ENCODE measurements at places on chromosomes 6 and 20.

- no peaks in the 10 kb centered on the region for H3K27me3 ChIP-seq
- H3K27ac ChIP-seq = no peak overlapping the region
- H3K4me1 ChIP-seq = peaks cover 15% of the 10 kb centered on the region
- DNase-seq = no peak
These were observed 111.0 kb upstream of the TMEM170B start for GRCh38 chr6:11426571-11426970.

- H3K27me3 ChIP-seq = no peaks in the 10 kb centered on the region
- peaks cover 8% of the 10 kb centered on the region for H3K4me1 ChIP-seq
- H3K36me3 ChIP-seq = no peaks in the 10 kb centered on the region
- H3K27ac ChIP-seq = no peak overlapping the region
- H3K4me3 ChIP-seq = no peak overlapping the region
These were observed 139.9 kb upstream of the SLC22A23 start for GRCh38 chr6:3596766-3597165.

- H3K4me3 ChIP-seq = no peak overlapping the region
- no peak overlapping the region for H3K27ac ChIP-seq
- H3K36me3 ChIP-seq = no peaks in the 10 kb centered on the region
- DNase-seq = no peak
- no peaks in the 10 kb centered on the region for H3K27me3 ChIP-seq
These were observed 932.9 kb downstream of the QKI start for GRCh38 chr6:164347455-164347854.

GRCh38 chr6:16228709-16229665 lies 9.4 kb upstream of the GMPR start:
- no peak for DNase-seq
- no peaks in the 10 kb centered on the region for H3K36me3 ChIP-seq
- no peaks in the 10 kb centered on the region for H3K27me3 ChIP-seq
- no peak overlapping the region for H3K4me3 ChIP-seq
- H3K27ac ChIP-seq = no peak overlapping the region

DNA sequence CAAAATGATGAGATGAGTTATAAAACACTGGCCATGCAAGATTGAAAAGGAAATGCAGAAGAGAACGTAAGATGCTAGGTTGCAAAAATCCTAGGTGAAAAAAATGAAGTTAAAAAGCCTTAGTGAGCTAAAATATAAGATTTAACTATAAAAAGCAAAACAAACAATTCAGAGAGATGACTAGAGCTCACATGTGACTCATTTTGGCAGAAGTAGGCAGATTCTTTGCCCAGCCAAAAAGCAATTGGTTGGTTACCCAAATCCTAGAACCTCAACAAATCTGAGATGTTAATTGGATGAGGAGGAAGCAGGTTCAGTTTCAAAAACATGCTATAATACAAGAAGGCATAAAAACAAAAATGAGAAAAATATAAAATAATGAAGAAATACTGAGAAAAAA lies 249.1 kb downstream of the OGFRL1 start:
- H3K36me3 ChIP-seq = no peaks in the 10 kb centered on the region
- no peak overlapping the region for H3K4me3 ChIP-seq
- no peak overlapping the region for H3K27ac ChIP-seq
- H3K27me3 ChIP-seq = no peaks in the 10 kb centered on the region
- H3K4me1 ChIP-seq = no peaks in the 10 kb centered on the region
- DNase-seq = no peak

DNA sequence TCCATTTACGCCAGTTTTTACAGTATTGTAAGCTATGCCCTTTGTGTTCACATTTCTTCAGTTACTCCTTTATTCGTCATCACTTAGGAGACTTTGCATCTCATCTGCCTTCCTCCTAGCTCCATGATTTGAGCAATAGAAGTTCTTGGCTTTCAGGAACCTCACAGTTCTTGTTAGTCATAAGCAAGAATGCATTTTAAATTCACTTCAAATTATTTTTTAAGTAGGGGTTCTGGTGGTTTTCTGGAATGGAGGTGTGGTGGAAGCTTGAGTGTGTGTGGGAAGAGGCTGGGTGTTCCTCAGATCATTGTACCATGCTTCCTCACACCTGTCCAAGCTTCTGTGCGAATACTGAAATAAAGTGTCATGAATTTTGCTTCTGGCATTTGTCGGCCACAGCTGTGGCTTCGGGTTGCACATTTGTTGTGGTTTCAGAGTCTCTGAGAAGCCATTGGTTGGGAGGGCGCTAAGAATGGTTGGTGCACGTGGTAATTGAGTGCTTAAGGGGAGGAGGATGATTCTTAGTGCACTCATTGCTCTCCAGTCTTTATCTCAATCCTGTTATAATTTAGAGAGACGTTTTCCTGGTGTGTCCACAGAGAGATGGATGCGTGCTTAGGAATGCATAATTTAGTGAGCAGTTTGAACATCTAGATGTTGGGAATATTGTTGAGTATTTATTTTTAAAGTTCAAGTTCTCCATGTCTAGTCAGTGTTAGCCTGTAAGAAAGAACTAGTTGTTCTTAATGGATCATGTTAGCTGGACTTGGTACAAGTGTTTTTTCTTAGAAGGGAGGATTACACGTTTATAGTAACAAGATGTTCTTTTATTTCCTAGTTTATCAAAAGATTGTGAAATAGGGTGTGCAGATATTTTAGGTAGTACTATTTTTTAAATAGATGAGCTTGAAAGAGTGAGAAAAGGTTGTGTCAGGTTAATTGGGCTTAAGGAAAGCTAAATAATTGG lies 31.9 kb downstream of the FOXO3 start:
- no peaks in the 10 kb centered on the region for H3K27me3 ChIP-seq
- no peak for DNase-seq
- peak overlapping the region; percentile 96 for H3K27ac ChIP-seq
- H3K4me3 ChIP-seq = peak overlapping the region; percentile 17
- peaks cover 97% of the 10 kb centered on the region for H3K4me1 ChIP-seq

GRCh38 chr6:97864826-97865225 lies 581.8 kb upstream of the MMS22L start:
- no peaks in the 10 kb centered on the region for H3K36me3 ChIP-seq
- H3K4me3 ChIP-seq = no peak overlapping the region
- no peak overlapping the region for H3K27ac ChIP-seq
- H3K27me3 ChIP-seq = no peaks in the 10 kb centered on the region

DNA sequence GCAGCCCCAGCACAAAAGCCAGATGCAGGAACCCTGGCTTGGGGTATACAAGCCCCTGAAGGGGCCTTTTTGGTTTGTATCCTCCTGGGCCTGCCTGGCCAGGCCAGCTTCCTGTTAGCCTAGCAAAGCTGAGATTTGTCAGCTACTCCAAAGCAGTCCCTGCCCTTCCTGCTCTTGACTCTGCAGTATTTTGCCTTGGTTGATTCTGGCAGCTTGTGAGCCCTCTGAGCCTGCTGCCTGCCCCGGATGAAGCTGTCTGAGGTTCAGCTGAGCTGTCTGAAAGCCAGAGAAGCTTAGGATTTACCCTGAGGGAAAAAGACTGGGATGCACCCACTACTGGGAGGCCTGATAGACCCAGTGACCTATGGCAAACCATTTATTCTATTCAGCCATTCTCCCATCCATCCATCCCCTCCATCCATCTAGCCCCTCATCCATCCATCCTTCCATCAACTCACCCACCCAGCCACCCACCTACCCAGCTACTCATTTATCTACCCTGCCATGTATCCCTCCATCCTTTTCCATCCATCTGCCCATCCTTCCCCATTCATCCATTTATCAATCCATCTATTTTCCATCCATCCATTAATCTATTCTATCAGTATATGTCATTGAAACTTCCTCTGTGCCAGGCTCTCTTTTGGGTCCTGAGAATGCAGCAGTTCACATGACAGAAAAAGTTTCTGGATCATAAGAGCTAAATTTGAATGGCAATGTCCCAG lies 307.5 kb downstream of the DHX35 start:
- DNase-seq = no peak
- H3K27me3 ChIP-seq = no peaks in the 10 kb centered on the region
- H3K36me3 ChIP-seq = no peaks in the 10 kb centered on the region

DNA sequence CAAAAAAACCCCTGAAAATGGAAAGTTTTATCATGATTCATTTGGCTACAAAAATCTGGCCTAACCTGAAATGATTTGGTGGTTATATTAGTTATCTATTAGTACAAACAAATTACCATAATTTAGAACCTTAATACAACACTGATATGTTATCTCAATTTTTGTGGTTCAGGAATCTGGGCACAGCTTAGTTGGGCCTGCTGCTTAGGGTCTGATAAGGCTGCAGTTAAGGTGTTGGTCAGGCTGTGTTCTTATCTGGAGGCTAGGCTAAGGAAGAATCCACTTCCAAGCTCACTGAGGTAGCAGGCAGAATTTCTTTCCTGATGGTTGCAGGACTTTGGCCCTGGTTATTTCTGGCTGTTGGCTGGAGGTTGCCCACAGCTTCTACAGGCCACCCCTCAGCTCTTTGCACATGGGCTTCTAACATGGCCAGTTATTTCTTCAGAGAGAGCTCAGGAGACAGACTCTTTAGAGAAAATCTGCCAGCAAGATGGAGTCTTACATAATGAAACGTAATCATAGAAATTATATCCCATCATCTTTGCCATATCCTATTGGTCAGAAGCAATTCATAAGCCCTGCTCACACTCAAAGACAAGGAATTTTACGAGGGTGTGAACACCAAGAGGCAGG lies 11.4 kb downstream of the TRIM38 start:
- H3K4me3 ChIP-seq = no peak overlapping the region
- H3K4me1 ChIP-seq = peaks cover 25% of the 10 kb centered on the region
- H3K27me3 ChIP-seq = no peaks in the 10 kb centered on the region
- DNase-seq = no peak

- no peak for DNase-seq
- no peaks in the 10 kb centered on the region for H3K27me3 ChIP-seq
These were observed 35.0 kb downstream of the SERPINB1 start for GRCh38 chr6:2806644-2807043.

- peak overlapping the region; percentile 91 for H3K27ac ChIP-seq
- H3K36me3 ChIP-seq = no peaks in the 10 kb centered on the region
- H3K4me3 ChIP-seq = no peak overlapping the region
- no peak for DNase-seq
These were observed 93.7 kb upstream of the PTPN1 start for GRCh38 chr20:50416269-50417022.

GRCh38 chr6:40299681-40300080 lies 287.5 kb downstream of the LRFN2 start:
- H3K4me3 ChIP-seq = no peak overlapping the region
- no peaks in the 10 kb centered on the region for H3K27me3 ChIP-seq
- H3K36me3 ChIP-seq = no peaks in the 10 kb centered on the region
- H3K4me1 ChIP-seq = no peaks in the 10 kb centered on the region
- no peak overlapping the region for H3K27ac ChIP-seq

DNA sequence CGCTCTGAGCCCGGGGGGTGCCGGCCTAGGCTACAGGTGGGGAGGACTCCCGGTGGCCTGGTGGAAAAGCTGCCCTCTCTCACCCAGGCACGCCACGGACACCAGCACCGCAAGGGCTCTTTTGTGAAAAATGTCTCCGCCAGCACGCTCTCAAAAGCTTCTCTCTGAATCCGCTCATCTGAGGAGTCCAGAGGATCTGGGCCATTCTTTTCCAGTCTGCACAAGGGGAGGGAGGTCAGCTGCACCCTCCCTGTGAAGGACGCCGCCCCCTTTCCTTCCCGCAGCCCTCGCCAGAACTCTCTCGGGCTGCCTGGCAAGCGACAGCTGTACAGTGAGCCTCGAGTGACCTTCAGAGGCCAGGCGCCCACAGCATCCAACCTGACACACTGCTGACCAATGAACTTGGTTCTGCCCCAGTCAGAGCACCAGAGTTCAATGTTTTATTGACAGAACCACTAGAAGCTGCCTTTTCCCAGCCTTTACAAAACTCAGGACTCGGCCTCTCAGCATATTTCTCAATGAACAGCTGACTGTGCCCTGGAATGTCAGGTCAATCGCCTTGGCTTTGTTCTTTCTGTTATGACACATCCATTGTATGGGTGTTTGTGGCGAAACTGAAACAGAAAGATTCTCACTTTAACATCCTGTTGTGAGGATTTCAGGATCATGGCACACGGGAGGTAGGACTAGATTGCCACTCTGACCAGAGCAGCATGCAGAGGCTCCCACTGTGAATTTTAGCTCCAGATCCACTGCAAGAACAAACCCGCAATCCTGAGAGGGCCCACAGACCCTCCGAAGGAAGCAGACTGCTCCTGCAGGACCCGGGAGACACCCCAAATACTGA lies 26.7 kb downstream of the SERPINB9 start:
- peaks cover 38% of the 10 kb centered on the region for H3K4me1 ChIP-seq
- H3K27me3 ChIP-seq = no peaks in the 10 kb centered on the region
- no peak for DNase-seq
- peak overlapping the region; percentile 69 for H3K4me3 ChIP-seq

DNA sequence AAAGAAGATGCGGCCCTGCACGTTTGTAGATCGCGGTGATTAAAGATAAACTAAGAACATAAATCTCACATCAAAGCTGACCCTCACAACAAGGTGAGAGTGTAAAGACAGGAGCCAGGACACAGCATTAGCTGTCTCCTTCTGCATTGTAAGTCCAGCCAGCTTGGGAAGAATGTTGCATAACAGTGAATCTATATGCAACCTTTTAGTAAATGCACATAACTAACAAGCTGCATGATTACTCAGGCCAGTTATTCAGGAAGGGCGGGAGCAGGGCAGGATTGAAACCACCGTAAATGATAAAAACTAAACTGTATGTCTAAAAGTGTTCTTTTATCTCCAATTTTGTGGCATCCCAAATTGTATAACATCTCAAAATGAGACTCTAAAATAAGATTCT lies 57.1 kb downstream of the POPDC3 start:
- no peak overlapping the region for H3K4me3 ChIP-seq
- H3K4me1 ChIP-seq = no peaks in the 10 kb centered on the region
- H3K36me3 ChIP-seq = no peaks in the 10 kb centered on the region
- no peaks in the 10 kb centered on the region for H3K27me3 ChIP-seq

GRCh38 chr6:82248273-82248735 lies 760 bp upstream of the IBTK start:
- DNase-seq = no peak
- H3K36me3 ChIP-seq = no peaks in the 10 kb centered on the region
- peak overlapping the region; percentile 94 for H3K27ac ChIP-seq

DNA sequence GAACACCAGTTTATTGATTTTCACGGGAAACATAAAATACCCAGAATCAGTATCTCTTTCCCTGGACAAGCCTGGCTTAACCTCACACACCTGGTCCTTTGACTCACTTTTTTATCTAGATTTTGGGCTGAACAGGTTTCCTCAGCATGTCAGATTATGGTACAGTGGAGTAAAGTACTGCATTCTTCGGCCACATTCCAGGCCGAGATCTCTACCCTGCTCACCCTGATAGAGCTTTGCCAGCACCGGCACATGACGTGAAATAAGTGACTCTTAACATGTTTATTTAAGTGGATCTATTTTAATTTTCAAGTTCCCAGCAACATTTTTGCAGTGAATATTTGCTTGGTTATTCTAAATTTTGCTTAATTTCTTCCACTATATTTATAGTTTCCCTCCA lies 79.0 kb upstream of the POPDC3 start:
- no peaks in the 10 kb centered on the region for H3K4me1 ChIP-seq
- no peaks in the 10 kb centered on the region for H3K36me3 ChIP-seq
- H3K27me3 ChIP-seq = no peaks in the 10 kb centered on the region
- H3K4me3 ChIP-seq = no peak overlapping the region
- H3K27ac ChIP-seq = no peak overlapping the region
